ENCODE measurements at places on chromosomes 2 and 18.
A peak's percentile ranks its signal among the peaks of the same experiment; 100 is the strongest.

GRCh38 chr18:68480196-68480595 is 234.7 kb downstream of the TMX3 start:
- no peak for DNase-seq

GRCh38 chr2:177353187-177353478 is 39.4 kb upstream of the AGPS start:
- DNase-seq: peak; percentile 86

DNA sequence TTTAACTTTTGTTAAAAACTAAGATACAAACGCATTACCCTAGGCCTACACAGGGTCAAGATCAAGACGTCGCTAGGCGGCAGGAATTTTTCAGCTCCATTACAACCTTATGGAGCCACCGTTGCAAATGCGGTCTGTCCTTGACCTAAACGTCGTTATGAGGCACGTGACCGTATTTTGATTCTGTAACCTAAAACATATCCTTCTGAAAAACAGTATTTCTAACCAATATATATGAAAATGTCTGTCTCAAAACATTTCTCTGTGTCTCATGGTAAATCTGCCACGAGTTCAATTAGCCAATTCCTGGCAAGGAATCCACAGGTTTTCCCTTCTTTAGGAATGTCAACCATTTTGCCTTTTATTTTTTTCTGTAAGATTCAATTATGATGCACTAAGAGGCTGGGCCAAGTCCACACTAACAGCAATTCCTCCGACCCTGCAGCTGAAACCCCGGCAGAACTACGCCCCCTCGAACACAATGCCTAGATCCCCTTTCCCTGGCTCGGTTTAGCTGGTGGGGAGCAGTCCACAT is 1.7 kb downstream of the RTN4 start:
- peak; percentile 38 for DNase-seq

GRCh38 chr2:70896765-70897202 is 38.9 kb upstream of the ATP6V1B1 start:
- no peak for DNase-seq

DNA sequence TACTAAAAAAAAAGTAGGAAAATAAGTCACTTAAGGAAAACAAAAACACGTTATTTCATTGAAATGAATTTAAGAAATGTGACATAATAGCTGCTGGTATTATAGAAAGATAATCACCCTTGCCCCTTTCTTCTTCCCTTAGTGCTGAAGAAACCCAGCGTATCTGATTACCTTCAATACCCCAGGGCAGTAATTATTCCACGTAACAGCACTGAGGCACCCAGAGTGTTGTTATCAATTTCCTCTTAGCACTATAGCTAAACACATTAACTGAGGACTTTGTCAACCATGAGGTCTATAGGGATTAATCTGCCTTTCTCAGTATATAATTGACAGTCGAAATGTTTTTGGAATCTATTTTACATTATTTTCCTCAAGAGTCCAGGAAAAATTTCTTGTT is 180.0 kb upstream of the NXPH2 start:
- DNase-seq: no peak

GRCh38 chr18:25373432-25374179 is 21.6 kb upstream of the ZNF521 start:
- no peak for DNase-seq

DNA sequence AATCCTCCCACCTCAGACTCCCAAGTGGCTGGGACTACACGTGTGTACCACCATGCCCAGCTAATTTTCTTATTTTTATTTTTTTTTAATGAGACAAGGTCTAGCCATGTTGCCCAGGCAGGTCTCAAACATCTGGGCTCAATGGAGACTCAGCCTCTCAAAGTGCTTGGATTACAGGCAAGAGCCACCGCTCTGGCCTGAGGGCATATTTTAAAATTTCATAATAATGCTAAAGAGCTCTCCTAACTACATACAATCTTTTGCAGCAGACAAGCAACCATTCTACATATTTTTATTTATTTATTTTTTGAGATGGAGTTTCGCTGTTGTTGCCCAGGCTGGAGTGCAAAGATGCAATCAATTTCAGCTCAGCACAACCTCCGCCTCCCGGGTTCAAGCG is 207.0 kb downstream of the RAB3GAP1 start:
- DNase-seq: no peak

- peak; percentile 96 for DNase-seq
Observed at GRCh38 chr18:21740538-21741311, at the start of gene MIB1. Gene MIB1 (plus strand): TSS chr18:21740792. CDS start chr18:21741584, 792 bp downstream.

DNA sequence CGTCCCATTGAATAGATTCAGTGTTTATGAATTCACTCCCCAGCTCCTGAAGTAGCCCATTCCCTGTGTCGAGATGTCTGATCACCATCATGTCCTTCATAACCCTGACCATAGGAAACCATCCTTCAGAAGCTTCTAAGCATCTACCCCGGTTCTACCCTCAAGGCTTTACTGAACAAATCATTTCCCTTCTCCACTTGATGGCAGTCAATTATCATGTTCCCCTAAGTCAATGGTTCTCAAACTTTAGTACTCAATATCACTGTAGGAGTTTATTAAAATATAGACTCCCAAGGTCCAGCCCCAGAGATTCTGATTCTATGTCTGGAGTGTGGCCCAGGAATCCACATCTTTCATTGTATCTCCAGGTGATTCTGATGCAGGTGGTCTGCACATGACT is 228.4 kb upstream of the SP5 start:
- no peak for DNase-seq

DNA sequence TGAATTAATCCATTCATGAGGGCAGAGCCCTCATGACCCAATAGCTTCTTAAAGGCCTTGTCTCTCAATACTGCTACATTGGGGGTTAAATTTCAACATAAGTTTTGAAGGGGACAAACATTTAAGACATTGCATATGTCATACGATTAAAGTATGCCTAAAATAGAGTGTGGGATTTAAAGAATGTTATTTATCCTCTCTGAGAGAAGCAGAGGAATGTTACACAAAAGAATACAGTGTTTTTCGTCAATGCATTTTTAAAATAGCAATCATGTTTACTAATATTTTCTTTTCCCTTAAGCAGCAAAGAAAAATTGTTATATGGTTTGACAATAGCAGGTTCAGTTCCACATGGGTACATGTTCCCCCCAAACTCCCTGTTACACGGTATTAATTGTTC is 363.1 kb downstream of the NUP35 start:
- DNase-seq: no peak

- DNase-seq: no peak
Observed at GRCh38 chr2:164655336-164655735, 34.1 kb upstream of the GRB14 start.

GRCh38 chr2:17309741-17310339 is 208.4 kb downstream of the RAD51AP2 start:
- DNase-seq: no peak

DNA sequence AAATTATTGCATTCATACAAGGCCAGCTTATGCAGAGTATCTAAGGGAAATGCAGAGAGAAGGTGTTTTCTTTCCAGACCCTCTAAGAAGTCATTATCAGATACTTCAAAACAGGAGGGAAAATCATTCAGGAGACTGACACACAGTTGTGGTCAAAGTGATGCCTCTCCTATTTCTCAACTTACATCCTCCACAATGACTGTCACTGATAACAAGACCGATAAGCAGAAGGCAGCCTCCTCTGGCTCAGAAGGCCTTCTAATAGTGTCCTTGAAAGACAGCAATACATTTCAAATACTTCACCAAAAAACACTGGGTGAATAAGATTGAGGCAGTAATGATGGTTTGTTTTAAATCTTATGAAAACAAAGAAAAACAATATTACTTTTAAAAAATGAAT is 199.7 kb downstream of the PIEZO2 start:
- no peak for DNase-seq

- peak; percentile 5 for DNase-seq
Observed at GRCh38 chr2:210445116-210445707, 31.3 kb downstream of the LANCL1 start.

GRCh38 chr2:105822186-105822585 is 77.5 kb downstream of the NCK2 start:
- DNase-seq: no peak

DNA sequence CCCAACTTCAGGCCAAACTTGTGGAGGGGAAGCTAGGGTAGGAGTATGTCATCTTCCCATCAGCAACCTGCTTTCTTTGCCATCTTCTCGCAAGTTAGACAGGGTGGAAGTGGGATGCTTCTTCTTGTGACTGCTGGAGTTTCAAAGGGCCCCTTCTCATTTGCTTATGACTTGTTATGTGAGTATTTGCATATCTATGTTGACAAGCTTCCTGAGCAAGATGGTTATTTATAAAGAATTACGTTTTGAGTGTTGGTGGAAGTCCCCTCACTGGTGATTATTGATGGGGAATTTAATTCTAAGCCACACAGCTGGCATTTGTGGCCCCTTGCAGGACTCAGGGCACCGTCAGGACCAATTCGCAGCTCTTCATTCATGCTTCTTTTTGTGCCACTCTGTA is 791.0 kb downstream of the LRRTM4 start:
- no peak for DNase-seq

GRCh38 chr2:113875135-113875534 is 14.8 kb upstream of the ACTR3 start:
- DNase-seq: no peak

DNA sequence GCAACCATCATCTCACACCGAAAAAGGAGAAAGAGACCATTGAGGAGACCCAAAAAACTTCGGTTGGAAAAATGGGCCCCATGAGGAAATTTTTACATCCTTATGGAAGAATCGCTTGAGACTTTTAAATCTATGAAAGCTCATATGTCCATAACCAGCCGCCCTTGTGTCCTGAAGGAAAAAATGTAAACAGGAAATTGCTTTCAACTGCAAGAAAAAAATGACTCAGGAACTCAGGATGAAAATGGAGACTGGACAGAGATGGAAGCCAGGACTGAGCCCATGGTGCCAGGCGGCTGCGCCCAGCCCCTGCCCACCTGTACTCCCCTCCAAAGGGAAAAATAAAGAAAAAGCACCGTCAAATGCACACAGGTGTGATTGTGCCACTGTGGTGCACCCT is 81.5 kb upstream of the SLC66A3 start:
- peak; percentile 34 for DNase-seq

DNA sequence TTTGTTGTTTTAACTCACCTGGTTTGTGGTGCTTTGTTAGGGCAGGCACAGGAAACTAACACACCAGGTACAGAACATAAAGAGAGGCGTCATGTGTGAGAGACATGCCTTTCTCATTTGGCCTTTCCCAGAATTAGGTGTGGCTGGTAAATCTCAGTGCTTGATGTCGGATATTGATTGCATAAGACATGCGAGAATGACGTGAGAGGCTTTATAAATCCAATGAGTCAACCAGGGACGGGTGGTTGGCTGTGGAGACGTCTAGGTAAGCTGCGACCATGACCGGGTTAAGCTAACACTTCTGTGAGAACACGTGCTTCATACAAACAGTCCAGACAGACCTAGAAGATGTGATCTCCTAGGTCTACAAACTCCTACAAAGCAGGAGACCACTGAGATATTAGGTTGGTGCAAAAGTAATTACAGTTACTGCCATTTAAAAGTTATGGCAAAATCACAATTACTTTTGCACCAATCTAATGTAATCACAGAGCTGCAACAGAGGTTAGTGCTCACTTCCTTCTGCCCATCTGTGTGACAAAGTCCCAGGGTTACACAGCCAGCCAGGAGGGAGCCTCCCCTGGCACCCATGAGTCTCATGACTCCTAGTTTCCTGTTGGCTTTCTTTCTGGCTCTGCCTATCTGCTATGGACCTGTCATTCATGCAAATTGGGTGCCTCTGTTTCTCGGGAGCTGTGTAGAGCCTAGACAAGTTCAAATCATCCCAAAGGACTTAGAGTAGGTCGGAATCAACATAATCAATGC is 98.9 kb upstream of the ATP8B1 start:
- DNase-seq: no peak

- no peak for DNase-seq
Observed at GRCh38 chr2:96934831-96935540, 51.4 kb downstream of the FAM178B start.

GRCh38 chr2:76429374-76429773 is 718.7 kb upstream of the GCFC2 start:
- no peak for DNase-seq

DNA sequence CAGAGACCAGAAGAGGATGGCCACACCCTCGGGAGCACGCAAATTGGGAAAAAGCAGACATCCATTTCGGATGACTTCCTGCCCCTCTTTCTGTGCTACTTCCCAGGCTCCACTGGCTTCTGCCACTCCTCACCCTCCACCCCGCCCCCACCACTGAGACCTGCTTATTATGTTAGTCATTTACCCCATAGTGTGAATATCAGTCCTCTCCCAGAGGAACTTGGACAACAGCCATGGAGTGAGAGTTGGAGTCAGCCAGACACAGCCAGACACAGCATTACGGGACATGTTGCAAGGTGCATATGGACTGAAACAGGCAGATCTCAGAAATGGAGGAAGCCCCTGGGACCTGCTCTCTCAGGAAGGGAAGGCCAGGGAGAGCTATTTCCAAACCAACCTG is 51.8 kb downstream of the CTIF start:
- peak; percentile 74 for DNase-seq

DNA sequence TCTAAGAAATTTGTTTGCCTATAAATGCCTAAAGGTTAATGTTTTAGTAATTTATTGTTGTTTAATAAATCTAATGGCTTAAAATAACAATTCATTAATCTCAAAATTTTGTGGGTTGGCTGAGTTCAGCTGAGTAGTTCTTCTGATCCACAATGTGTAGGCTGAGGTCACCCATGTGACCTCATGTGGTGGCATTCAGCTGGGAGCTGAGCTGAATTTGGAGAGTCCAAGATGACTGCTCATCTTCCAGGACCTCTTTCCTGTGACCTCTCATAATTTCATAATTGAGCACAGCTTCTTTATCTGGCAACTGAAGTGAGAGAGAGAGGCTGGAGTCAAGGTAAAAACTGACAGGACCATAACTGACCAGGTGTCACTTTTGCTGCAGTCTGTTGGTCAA is 132.4 kb downstream of the TXNL1 start:
- DNase-seq: no peak

DNA sequence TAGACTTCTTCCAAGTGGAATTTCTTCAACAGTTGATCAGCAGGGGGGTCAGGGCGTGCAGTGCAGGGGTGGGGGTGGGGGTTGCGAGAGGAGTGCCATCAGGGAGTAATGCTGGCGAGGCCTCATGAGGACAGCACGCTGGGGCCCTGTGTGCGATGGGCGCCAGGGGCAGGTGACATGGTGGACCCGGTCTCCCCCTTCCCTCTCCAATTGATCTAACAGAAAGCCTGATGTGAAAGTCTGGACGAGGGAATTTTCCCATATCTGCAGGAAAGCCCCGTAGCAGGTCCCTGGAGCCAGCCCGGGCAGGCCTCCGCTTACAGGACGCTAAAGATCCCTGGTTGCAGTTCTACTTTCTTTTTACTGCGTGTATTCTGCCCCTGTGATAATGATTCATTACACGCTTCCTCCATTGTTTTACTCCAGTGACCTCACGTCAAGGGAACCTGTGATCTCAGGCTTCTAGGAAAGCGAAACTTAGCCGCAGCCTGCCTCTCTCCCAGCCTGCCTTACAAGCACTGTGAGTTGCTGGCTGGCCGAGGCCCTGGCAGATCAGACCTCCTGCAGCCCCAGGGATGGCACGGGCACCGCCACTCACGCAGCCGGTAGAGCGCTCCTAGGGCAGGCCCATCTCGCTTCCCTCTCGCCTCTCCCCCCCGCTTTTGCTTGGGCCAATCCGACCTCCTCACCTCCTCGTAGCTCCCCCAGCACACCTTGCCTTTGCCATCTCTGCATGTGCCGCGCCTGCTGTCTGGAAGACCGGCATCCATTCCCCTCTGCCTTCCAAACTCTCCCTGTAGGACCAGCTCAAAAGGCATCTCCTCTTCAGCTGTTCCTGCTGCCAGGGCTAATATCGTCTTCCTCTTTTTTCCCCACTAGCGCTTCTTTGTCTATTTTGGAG is 19.2 kb downstream of the NEURL3 start:
- DNase-seq: peak; percentile 55

All from fibroblast of gingiva (primary cell).